Jurkat, Clone E6-1 (cell line): ENCODE measurements at places on chromosomes 1 and 21.

DNA sequence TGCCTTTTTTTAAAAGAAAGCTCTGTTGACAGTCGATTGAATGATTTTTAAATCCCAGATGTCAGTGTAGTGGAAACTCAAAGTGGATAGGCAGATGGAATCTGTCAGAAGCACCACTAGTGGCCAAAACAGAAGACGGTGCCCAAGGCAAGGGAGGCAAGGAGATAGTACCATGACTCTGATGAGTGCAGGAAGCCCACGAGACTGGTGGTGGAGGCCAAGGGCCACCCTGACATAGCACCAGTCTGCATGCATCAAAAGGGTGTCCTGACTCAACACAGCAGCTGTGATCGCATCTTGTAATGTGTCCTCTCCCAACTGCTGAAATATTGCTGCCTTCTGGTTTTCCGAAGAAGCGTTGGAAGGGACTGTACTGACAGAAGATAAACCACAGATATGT, 124.1 kb upstream of the PAPPA2 start:
- no peak for DNase-seq

DNA sequence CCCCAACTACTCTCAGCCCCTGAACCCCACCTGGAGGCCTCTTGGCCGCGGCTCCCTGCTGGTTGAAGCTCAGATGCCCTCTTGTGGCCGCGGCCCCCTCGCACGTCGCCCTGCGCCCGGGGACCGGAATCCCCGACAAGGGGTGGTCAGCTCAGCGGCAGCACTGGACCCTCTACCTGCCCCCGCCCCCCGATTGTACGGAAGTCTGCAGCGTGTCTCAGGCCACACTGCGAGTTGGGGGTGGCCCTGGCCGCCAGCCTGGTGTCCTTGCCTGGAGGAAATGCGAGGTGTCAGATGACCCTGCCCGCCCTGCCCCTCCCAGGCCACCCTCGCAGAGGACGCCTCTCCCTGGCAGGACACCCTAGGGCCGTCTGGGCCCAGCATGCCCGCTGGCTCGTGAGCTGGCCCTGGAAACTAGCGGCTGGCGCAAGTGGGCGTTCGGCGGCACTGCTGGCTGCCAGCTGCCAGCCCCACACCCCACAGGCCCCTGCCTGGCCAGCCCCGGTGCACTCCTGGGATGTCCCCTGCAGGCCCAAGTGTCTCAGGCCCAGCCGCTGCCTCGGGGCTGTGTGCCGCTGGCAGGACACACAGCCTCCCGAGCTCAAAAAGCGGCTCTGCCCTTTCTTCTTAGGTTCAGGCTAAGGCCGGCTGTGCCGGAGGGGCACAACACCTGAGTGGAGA, 60.8 kb downstream of the EDN2 start:
- DNase-seq = no peak

GRCh38 chr1:239566074-239566473, 179.7 kb downstream of the CHRM3 start:
- no peak for DNase-seq

GRCh38 chr1:155071701-155072100, 6.9 kb upstream of the EFNA3 start:
- no peak for DNase-seq

GRCh38 chr1:59025898-59026426, 242.1 kb upstream of the JUN start:
- no peak for DNase-seq

- DNase-seq = no peak
Observed at GRCh38 chr21:31798842-31799704, 67.2 kb upstream of the SCAF4 start.

DNA sequence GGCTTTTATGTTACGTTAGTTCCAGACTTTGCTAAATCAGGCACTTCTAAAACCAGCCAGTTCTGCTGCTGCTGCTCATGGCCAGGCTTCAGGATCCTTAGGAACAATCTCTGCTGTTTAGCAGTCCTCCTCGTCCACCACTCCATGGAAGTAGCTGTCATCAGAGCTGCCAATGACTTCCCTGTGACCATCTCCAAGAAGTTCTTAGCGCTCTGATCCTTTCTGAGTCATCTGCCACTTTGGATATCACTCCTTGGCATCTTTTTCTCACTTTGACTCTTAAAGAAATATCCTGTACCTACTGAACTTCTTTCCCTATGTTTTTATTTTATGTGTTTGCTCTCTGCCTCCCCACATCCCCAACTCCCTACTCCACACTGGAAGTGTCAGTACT, 14.7 kb upstream of the IRF2BP2 start:
- no peak for DNase-seq

GRCh38 chr1:232123775-232124659, 497.4 kb downstream of the DISC1 start:
- no peak for DNase-seq
